Endothelial cell (in vitro differentiated cells): ENCODE measurements at places on chromosomes 12 and 14. TPM values are rescaled to one million over a fixed set of nuclear protein-coding genes. Genes with fewer than 3 reads are reported as not detected.

GPR84 gene
- 0.41 TPM for total RNA-seq

CCT2 gene
- 153 TPM for total RNA-seq

RAD51AP1 gene
- total RNA-seq = 12.5 TPM

YAF2 gene
- total RNA-seq = 23.2 TPM

KCNA1 gene
- 0.62 TPM for total RNA-seq

DNA sequence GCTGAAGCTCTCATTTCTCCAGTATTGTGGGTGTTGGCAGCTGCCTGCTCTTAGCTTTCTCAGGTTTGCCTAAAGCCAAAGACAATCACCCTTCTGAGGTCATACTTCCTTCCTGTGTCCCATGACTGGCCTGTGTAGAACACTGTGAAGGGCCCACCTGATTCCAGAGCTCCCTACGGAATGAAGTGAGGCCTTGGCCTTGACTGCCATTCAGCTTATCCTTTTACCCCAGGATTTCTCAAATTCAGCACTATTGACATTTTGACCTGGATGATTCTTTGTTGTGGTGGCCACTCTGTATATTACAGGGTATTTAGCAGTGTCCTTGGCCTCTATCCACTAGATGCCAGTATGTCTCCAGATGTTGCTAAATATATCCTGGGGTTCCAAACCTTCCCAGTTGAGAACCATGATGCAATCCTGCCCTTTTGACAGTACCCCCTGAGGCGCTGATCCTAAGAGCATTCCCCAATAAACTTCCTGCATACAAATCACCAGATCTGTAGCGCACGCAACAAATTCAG, 112.3 kb upstream of the KRR1 start:
- DNase-seq = no peak

- H3K4me3 ChIP-seq = peak overlapping the region; percentile 73
- H3K27me3 ChIP-seq = peaks cover 18% of the 10 kb centered on the region
- H3K27ac ChIP-seq = no peak overlapping the region
- H3K36me3 ChIP-seq = peaks cover 9% of the 10 kb centered on the region
- H3K4me1 ChIP-seq = peaks cover 10% of the 10 kb centered on the region
- DNase-seq = no peak
These were observed 9.4 kb downstream of the PLD4 start for GRCh38 chr14:104933746-104934733.

GRCh38 chr12:15558915-15559528, 230.2 kb downstream of the EPS8 start:
- DNase-seq = no peak
- no peaks in the 10 kb centered on the region for H3K4me1 ChIP-seq
- no peak overlapping the region for H3K4me3 ChIP-seq
- no peaks in the 10 kb centered on the region for H3K36me3 ChIP-seq
- no peak overlapping the region for H3K27ac ChIP-seq

DNA sequence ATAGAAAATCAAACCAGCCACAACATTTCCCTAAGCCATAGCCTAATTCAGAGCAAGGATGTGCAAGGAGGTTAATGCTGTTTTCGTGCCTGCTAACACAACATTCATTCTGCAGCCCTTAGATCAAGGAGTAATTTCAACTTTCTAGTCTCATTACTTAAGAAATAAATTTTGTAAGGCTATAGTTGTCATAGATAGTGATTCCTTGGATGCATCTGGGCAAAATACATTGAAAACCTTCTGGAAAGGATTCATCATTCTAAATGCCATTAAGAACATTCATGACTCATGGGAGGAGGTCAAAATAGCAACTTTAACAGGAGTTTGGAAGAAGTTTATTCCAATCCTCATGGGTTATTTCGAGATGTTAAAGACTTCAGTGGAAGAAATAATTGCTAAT, 283.2 kb downstream of the RPAP3 start:
- no peaks in the 10 kb centered on the region for H3K4me1 ChIP-seq
- peaks cover 5% of the 10 kb centered on the region for H3K36me3 ChIP-seq
- H3K27ac ChIP-seq = no peak overlapping the region
- DNase-seq = no peak

DNA sequence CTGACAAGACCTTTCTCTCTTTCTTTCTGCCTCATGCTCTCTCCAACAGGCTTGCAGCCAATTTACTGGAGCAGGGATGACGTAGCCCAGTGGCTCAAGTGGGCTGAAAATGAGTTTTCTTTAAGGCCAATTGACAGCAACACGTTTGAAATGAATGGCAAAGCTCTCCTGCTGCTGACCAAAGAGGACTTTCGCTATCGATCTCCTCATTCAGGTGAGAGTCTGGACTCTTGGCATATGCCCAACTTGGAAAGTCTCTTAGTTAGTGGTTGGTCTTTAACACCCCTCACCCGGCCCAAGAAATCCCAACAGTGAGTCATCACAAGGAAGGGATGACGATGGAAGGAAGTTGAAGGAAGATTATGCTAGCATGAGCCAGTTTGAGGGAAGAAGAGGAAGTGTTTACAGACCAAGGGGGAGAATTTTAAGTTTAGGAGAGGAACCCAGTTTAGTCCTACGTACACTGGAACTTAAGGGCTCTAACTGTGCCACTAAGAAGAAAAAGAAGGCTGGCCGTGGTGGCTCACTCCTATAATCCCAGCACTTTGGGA, 189.7 kb downstream of the ETV6 start:
- H3K27ac ChIP-seq = peak overlapping the region; percentile 84
- DNase-seq = no peak
- peaks cover 41% of the 10 kb centered on the region for H3K36me3 ChIP-seq
- H3K4me3 ChIP-seq = peak overlapping the region; percentile 68
- peaks cover 16% of the 10 kb centered on the region for H3K27me3 ChIP-seq
- H3K4me1 ChIP-seq = peaks cover 53% of the 10 kb centered on the region

GRCh38 chr14:61051621-61052020, 70.6 kb downstream of the SLC38A6 start:
- no peaks in the 10 kb centered on the region for H3K27me3 ChIP-seq
- DNase-seq = no peak
- H3K4me1 ChIP-seq = no peaks in the 10 kb centered on the region
- no peak overlapping the region for H3K4me3 ChIP-seq

DNA sequence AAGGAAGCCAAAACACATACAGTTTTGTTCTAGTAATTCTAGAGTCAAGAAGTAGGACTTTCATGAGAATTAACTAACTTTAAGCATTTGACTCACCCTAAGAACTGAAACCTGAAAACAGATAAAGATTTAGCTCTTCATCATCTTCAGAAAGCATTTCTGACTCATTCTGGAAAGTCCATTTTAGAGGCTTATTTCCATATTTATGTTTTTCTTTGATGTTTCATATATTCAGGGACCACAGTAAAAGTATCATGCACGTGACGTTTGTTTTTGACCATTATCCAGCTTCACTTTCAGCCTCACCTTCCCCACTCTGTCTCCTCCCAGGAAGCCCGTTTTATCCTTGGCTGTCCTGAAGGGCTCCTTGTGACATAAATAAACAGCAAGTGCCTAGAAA, 79.2 kb downstream of the MDGA2 start:
- no peak overlapping the region for H3K4me3 ChIP-seq
- H3K36me3 ChIP-seq = no peaks in the 10 kb centered on the region
- peaks cover 2% of the 10 kb centered on the region for H3K4me1 ChIP-seq
- DNase-seq = no peak
- H3K27ac ChIP-seq = no peak overlapping the region

GRCh38 chr12:47709671-47710070, 3.8 kb upstream of the RPAP3 start:
- no peak overlapping the region for H3K27ac ChIP-seq
- peaks cover 11% of the 10 kb centered on the region for H3K27me3 ChIP-seq
- no peak overlapping the region for H3K4me3 ChIP-seq
- no peak for DNase-seq

GRCh38 chr12:13342971-13343370, 146.4 kb downstream of the EMP1 start:
- H3K27ac ChIP-seq = no peak overlapping the region
- DNase-seq = no peak
- no peaks in the 10 kb centered on the region for H3K36me3 ChIP-seq
- H3K4me3 ChIP-seq = no peak overlapping the region

- H3K4me1 ChIP-seq = no peaks in the 10 kb centered on the region
- no peak for DNase-seq
- no peak overlapping the region for H3K4me3 ChIP-seq
These were observed 23.9 kb downstream of the GCN1 start for GRCh38 chr12:120170631-120171030.

DNA sequence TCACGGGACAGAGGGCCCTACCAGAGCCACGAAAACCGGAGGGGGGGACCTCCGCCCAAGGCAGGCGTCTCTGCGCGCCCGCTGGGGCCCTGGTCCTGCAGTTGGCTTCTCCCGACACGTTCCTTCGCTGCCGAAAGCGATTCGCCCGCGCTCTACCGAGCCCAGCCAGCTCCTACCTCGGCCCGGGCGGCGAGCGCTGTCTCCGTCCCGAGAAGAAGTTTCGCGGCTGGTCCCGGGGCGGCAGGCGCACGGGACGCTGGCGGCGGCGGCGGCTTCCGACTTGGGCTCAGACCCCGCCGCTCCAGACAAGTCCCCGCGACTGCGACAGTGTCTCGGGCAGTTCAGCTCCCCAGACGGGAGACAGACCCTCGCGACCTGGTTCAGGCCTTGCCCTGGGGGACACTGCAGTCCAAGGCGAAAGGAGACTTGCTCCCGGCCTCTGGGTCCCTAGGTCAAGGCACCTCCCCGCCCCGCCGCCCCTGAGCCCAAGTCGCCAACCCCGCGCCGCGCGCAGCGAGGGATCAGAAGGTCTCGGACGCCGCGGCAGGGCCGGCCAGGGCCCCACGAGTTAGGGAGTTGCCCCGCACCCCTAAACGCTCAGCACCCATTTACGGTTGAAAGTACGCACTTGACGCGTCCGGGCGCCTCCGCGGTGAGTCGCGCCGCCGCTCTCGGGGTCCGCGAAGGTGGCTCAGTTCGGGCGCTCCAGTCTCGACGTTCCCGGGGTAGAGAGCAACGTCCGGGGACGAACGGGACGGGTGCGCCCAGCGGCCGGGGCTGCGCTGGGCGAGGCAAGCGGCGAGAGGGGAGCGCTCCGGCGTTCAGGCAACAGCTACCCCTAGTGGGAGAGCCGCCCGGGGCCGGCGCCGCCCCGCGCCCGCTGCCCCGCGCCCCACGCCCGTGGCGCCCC, 1.4 kb upstream of the DIO3 start:
- no peak overlapping the region for H3K27ac ChIP-seq
- peaks cover 31% of the 10 kb centered on the region for H3K27me3 ChIP-seq
- H3K36me3 ChIP-seq = peaks cover 9% of the 10 kb centered on the region
- H3K4me1 ChIP-seq = peaks cover 19% of the 10 kb centered on the region

- H3K36me3 ChIP-seq = no peaks in the 10 kb centered on the region
- H3K4me3 ChIP-seq = no peak overlapping the region
- no peaks in the 10 kb centered on the region for H3K4me1 ChIP-seq
These were observed 292.0 kb downstream of the RPAP3 start for GRCh38 chr12:47413806-47414205.

DNA sequence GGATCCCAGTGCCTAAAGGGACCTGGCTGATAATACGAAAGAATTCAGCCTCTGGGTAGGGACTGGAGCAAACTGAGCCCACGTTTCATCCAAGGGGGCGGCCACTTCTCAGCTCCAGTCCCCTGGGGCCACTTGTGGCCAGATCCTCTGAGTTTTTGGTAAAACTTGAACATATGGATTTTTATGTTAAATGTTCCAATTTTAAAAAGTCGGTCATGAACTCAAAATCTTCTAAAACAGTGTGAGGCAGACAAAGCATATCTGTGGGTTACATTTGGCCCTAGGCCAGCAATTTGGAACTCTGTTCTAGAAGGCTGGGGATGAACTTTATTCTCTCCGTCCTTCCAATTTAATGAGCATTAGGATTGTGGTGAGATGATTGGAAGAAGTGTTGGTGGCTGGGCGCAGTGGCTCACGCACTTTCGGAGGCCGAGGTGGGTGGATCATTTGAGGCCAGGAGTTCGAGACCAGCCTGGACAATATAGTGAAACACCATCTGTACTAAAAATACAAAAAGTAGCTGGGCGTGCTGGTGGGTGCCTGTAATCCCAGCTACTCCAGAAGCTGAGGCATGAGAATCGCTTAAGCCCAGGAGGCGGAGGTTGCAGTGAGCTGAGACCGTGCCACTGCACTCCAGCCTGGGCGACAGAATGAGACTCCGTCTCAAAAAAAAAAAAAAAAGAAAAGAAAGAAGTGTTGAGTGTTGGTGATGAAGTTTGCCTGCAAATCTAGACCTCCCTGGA, 3.0 kb upstream of the PPP1CC start:
- no peak overlapping the region for H3K4me3 ChIP-seq
- DNase-seq = no peak
- no peak overlapping the region for H3K27ac ChIP-seq
- H3K27me3 ChIP-seq = peaks cover 7% of the 10 kb centered on the region
- H3K36me3 ChIP-seq = no peaks in the 10 kb centered on the region

DNA sequence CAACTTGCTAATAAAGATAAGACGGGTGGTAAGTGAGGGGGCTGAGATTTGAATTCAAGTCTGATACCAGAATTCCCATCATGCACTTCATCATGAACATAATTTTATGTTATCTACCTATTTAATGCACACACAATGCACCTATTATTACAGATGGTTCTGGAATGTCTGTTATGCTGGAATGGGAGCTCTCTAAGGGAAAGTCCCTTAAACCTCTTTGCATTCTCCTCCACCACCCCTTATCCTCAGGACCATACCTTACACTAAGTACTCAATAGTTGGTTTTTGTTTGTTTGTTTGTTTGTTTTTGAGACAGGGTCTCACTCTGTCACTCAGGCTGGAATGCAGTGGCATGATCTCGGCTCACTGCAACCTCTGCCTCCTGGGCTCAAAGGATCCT, 7.0 kb upstream of the MSI1 start:
- no peak for DNase-seq
- no peak overlapping the region for H3K27ac ChIP-seq
- H3K4me3 ChIP-seq = no peak overlapping the region
- H3K27me3 ChIP-seq = peaks cover 8% of the 10 kb centered on the region
- H3K36me3 ChIP-seq = no peaks in the 10 kb centered on the region

GRCh38 chr12:18794000-18794399, 56.1 kb downstream of the CAPZA3 start:
- no peaks in the 10 kb centered on the region for H3K36me3 ChIP-seq
- H3K27me3 ChIP-seq = no peaks in the 10 kb centered on the region
- no peaks in the 10 kb centered on the region for H3K4me1 ChIP-seq
- no peak overlapping the region for H3K27ac ChIP-seq
- DNase-seq = no peak

DNA sequence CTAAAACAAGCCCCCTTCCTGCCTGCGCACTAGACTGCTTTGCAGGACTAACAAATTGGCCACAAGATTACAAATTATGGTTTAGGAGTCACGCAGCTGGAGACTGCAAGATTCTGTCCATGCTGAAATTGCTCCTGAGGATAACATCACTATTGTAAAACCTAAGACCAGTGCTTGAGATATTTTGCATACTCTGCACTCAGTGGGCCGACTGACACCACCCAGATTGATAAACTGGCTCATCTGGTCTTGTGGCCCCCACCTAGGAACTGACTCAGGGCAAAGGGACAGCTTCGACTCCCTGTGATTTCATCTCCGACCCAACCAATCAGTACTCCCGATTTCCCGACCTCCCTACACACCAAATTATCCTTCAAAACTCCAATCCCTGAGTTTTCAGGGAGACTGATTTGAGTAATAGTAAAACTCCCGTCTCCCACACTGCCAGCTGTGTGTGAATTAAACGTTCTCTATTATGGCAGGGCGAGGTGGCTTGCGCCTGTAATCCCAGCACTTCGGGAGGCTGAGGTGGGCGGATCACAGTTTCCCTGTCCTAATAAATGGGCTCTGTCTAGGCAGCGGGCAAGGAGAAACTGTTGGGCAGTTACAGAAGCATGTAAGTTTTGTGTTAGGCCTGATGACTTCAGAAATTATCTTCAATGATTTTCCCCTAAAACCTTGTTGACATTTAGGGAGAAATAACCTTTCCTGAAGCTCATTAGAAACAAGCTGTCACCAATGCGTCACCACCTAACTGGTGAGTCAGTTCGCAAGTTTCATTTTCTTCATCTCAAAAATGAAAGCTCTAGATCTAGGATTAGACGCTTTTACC, 5.3 kb upstream of the UBC start:
- H3K27me3 ChIP-seq = peaks cover 26% of the 10 kb centered on the region
- H3K4me3 ChIP-seq = peak overlapping the region; percentile 62
- peaks cover 8% of the 10 kb centered on the region for H3K36me3 ChIP-seq
